ENCODE measurements at places on chromosomes 4 and X. TPM values are rescaled to one million over a fixed set of nuclear protein-coding genes. Genes with fewer than 3 reads are reported as not detected.

DNA sequence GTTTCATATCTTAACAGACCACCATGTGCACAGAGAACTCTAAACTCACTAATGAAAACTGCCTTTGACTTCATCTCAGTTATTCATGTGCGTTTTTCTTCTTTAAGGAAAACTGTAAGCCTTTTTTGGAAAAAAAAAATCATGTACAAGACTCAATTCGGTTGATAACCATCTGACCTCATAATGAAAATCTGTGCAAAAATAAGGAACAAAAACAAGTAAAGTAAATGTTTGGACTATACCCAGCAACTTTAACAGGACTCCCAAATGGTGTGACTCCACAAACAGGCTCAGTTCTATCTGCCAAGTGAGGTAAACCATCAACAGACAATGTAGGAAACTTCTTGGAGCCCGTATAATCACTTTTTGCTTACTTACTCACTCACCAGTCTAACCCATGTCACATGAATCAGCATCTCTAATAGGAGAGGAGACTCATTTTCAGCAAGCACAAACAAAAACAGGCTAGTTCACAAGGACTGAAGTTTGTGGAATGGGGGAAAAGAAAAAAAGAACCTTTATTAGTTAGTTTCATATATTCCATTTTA lies 9.3 kb downstream of the APOO start:
- no peak for DNase-seq

- DNase-seq, result no peak
Measured at GRCh38 chr4:182704077-182704476, 213.1 kb downstream of the DCTD start.

DNA sequence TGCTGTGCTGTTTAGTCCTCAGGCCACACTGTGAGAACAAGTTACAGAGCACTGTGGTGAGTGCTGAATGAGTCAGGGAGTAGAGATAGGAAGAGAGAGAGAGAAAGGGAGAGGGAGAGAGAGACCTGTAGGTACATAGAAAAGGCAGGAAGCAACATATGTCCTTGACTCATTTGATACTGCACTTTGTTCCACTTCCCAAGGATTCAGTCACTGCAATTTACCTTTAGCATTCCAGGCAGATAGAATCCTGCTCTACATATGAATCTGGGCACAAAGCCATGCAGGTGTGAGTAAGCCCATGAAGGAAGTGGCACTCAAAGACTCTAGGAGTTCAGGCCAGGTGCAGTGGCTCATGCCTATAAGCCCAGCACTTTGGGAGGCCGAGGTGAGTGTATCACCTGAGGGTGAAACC lies 1.0 kb upstream of the DAPP1 start:
- peak; percentile 45 for DNase-seq

C1QTNF7 gene
- 37.6 TPM for polyA plus RNA-seq

IGFBP7 gene
- polyA plus RNA-seq, result 1,554 TPM

DNA sequence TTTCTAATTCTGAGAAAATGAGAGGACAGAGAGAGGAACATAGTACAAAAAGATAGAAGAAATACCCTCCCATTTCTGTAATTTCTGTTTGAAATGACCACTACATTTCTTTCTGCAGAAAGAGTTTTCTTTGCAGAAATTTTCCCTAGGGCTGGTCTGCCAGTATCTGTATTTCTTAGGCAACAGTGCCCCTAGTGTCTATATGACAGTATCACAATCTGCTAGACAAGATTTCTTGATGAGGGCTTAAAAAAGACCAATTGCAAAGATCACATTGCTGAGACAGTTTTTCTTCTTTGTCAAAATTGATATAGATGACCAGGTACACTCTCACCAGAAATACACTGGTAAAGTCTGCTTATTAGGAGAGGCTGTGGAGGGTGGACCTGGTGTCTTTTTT lies 81.0 kb upstream of the ZDHHC15 start:
- DNase-seq, result no peak

SHISA3 gene
- polyA plus RNA-seq, result 2.7 TPM

DNA sequence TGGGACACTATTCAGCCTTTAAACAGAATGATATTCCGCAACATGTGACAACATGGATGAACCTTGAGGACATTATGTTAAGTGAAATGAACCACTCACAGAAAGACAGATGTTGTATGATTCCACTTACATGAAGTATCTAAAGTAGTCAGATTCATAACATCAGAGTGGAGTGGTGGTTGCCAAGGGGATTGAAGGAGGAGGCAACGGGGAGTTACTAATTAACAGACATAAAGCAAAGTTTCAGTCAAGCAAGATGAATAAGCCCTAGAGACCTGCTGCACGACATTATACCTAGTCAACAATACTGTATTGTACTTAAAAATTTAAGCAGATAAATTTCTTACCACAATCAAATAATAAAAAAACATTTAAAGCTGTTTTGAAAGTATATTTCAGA lies 105.0 kb upstream of the NR0B1 start:
- DNase-seq, result no peak

DNA sequence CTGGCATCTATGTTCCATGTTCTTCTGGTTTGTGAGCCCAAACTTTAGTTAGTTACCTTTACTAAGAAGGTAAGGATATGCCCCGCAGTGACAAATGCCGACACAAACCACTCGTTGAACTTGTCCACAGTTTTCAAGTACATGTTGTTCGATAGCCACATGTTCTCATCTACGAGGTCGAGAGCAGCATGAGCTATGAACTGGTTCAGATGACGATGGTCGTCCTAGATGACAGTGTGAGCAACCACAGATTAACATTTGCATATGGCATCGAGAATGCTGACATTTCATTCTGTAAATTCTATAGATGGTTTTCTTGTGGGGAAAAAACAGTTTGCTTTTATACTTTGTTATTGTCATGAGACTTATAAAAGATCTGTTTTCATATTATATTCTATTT lies 18.0 kb downstream of the TRAPPC2 start:
- no peak for DNase-seq

- no peak for DNase-seq
Measured at GRCh38 chrX:154485150-154486051, 1.0 kb downstream of the UBL4A start.
